NCI-H1092 (cell line): ENCODE measurements at places on chromosomes 3 and 15.

DNA sequence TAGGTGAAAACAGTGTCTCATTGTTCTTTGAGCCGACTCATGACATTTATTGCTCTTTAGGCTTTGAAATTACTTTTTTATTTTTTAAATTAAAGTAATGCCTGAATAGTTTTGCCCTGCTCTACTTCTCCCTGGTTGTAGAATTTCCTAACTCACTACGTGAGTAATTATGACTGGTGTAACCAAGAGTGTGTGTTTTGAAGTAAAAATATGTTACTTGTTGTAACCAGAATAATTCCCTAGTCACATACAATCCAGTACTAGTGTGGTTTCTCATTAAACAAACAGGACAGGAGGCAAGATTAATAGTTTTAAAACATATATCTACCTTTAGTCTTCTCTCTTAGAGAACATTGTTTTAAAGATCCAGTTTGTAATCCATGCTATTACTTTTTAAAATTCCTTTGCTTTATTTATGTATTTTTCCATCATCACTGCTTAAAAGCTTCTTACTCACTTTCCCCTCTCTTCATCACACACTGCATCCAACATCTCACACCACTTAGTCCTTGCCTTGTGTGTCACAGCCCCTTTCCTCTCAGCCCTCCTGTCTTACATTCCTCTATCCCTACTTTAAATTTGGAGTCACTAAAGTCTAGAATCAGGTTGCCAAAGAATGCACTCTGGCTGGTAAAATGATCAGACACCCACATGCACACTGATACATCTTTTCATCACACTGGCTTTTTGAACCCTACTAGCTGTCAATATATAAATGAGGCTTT, 219.7 kb downstream of the WNT5A start:
- no peak for DNase-seq

GRCh38 chr15:61053401-61053965, 175.6 kb downstream of the RORA start:
- DNase-seq, result no peak

DNA sequence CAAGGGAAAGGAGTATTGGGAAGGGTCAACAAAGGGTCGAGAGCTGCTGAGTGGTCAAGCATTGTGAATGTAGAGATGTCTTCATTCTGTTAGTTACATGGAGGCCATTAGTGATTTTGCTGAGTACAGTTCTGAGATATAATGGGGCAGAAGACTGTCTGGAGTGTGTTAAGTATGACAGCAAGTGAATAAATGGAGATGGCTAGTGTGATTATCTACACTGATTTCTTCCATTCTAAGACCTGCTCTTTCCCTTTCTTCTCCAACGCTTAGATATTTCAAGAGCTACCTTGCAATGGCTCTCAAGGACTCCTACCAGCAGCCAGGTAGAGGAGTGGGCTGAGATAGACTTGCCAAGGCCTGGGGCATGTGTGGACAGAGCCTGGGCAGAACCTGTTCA, 216.5 kb downstream of the MFSD1 start:
- DNase-seq, result no peak

DNA sequence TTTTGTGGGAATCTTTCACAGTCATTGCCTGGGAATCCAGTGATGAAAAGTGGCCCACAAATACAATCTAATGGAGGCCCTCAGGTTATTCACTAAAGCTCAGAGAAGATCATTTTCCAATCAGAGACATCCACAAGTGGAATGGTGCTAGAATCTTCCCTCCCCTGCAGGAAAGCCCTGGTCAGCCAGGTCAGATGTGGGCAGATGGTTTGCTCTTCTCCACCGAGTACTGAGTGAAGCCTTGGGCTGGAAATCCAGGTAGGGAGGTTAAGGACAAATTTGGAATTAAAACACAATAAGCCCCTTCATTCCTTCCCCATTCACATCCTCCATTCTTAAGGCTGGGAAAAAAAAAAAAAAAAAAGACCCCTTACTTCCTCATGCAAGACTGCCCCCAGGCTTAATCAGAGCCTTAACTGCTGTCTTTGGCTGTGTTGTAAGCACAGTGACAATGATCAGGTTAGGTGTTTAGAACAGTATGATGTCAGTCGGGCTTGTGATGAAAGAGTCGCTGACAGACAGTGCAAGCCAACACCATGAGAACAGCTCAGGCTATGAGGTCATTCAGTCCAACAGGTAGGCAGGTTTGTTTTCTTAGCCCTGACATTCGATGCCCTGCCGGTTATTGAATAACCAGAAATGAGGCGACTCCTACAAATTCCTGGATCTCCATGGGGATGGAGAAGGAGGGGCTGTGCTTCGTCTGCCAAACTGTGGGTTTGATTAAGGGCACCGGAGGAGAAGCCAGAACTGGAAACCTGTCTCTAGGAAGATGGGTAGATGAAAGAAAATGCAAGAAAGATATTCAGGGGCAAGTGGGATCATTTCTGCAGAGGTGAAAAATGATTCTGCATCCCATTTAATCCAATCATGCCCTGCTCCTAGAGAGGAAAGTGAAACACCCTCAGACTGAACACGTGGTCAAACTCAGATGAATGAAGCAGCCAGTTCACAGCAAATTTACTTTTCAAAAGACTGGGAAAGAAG, 23.5 kb upstream of the HES1 start:
- peak; percentile 26 for DNase-seq

GRCh38 chr3:33144433-33144832, 30.6 kb downstream of the CRTAP start:
- no peak for DNase-seq

- DNase-seq, result no peak
These were observed 37.7 kb upstream of the CDCP1 start for GRCh38 chr3:45183872-45184262.

GRCh38 chr3:168485936-168486335, 390.2 kb upstream of the GOLIM4 start:
- no peak for DNase-seq

DNA sequence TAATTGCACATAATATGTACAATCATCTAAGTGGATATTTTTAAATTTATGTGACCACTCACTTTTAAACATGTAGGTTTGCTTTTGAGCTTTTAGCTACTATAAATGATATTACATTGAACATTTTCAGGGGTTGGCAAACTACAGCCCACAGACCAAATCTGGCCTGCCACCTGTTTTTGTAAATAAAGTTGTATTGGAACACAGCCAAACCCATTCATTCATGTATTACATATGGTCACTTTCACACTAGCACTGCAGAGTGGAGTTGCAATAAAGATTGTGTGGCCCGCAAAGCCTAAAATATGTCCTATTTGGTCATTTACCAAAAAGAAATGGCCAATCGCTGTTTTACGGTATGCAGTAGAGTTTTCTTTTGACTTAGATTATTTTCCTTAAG, 21.2 kb downstream of the CMTM7 start:
- no peak for DNase-seq

GRCh38 chr15:73303636-73304035, 65.1 kb downstream of the HCN4 start:
- no peak for DNase-seq

GRCh38 chr15:55124616-55125015, 72.1 kb downstream of the RSL24D1 start:
- no peak for DNase-seq
